ENCODE measurements at places on chromosomes 3 and 15. TPM values are rescaled to one million over a fixed set of nuclear protein-coding genes. Genes with fewer than 3 reads are reported as not detected.
A peak's percentile ranks its signal among the peaks of the same experiment; 100 is the strongest.

The GRK7 gene
- total RNA-seq: not detected

The GABRR3 gene
- total RNA-seq: not detected

- no peak for DNase-seq
These were observed 417.8 kb upstream of the TPM1 start for GRCh38 chr15:62624547-62625378.

GRCh38 chr3:153289334-153289808 is 127.3 kb downstream of the RAP2B start:
- no peak for DNase-seq

DNA sequence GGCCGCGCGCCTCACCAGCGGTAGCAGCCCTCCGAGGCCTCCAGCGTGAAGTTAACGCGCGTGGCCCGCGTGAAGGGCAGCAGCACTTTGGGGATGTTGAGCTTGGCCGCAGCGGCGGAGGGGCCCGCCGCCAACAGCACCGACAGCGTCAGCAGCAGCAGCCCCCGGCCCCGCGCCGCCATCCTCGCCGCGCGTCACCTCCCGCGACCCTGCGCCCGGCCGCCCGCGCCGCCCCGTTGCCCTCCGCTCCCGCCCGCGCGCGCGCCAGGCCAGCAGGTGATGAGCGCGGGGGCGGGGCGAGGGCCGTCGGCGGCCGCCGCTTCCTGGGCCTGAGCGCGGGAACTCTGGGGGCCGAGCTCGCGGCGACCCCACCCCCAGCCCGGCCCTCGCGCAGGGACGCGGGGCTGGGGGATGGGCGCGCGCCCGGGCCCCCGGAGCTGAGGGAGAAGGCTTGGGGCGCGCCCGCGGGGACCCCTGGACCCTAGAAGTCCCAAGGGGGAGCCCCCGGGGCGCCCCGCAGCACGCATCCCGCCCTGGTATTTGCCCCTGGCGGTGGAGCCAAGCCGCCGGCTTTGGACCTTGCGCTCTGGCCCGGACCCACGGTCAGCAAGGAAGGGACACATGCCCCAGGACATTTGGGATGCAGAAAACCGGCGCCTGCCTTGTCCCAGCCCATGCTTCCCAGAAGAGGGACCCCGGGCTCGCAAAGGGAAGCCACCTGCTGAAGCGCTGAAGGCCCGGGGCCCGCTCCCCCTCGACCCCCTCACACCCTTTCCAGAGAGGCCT is at the start of gene NUP210:
TSS of gene NUP210 (minus strand) at position 278 of the 786 bp plus-strand sequence. CDS start at position 182, 96 bp downstream.
- no peak for DNase-seq

GRCh38 chr15:85899927-85900326 is 105.2 kb upstream of the KLHL25 start:
- no peak for DNase-seq

DNA sequence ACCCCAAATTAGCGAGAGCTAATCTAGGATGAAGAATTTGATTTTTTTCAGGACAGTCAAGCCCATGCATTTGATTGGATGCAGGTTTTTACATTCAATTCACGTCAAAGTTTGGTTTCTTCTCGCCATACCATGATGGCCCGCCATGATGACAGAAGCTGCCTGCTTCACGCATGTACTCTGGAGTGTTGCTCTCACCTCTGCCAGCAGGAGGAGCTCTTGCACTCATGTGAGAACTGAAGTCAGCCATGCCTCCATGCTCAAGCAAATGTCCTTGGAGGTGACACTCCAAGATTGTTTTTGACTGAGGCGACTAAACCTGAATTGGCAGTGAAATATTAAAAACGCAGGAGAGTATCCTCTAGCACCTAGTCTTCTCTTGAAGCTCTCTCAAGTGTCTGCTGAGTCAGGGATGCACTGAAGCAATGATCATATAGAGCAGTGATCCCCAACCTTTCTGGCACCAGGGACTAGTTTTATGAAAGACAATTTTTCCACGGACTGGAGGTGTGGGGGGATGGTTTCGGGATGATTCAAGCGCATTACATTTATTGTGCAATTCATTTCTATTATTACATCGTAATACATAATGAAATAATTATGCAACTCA is 120.9 kb downstream of the SAMMSON start:
- DNase-seq: peak; percentile 54

DNA sequence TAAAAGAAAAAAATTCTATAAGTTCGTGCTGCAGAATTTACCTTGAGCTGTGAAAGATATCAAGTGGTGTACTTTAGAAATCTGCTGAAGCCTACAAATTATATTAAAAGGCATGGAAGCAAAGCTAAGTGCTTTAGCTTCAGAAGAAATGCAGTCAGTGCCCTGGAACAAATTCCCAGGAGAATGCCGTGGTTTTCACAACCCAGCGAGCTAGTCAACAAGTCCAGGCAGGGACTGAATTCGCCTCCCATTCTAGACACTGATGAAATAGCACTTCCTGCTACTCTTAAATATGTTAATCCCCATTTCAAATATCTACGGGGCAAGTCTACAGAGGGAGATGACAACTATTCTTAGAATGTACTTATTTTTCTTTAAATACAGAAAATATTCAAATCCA is 326.4 kb upstream of the IGF1R start:
- DNase-seq: no peak

- no peak for DNase-seq
These were observed 151.1 kb downstream of the PGPEP1L start for GRCh38 chr15:98856532-98856907.

- DNase-seq: no peak
These were observed 279.3 kb upstream of the THBS1 start for GRCh38 chr15:39301589-39301999.

GRCh38 chr3:172658344-172659245 is 52.3 kb downstream of the NCEH1 start:
- no peak for DNase-seq

DNA sequence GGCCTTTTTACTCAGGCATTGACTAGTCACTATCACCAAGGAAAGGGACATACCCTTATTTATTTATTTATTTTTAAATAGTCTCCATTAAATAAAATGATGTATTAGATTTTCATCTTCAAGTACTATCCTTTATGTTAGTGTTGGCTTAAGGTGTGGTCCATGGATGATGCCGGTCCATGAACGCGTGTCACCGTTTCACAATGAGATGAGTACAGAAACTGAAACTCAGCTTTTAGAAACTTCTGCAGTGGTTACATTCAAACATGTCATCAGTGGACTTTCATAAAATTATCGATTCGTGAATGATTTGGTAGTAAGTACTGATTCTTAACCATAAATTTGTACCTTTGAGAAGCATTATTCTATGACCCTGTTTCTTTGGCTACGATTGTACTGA is 166.6 kb downstream of the SATB1 start:
- no peak for DNase-seq

- no peak for DNase-seq
These were observed 11.6 kb upstream of the EPHB3 start for GRCh38 chr3:184549796-184550577.

DNA sequence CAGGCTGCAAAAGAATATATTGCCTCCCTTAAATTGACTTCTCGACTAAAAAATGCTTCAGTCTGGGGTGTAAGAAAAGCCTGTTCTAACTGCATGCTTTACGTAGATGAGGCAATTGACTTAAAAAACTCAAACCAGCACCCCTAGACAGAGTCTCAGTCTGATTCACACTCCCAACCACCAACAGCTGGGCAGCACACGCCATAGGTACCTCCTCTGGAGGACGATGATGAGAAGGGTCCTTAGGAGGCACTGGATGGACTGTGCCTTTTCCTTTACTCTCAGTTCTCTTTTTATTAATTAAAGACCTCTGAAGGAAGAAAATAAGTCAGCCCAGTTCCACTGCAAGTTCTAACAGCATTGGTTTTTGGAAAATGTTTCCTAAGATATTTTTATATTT is 175.0 kb downstream of the PDZRN3 start:
- no peak for DNase-seq

DNA sequence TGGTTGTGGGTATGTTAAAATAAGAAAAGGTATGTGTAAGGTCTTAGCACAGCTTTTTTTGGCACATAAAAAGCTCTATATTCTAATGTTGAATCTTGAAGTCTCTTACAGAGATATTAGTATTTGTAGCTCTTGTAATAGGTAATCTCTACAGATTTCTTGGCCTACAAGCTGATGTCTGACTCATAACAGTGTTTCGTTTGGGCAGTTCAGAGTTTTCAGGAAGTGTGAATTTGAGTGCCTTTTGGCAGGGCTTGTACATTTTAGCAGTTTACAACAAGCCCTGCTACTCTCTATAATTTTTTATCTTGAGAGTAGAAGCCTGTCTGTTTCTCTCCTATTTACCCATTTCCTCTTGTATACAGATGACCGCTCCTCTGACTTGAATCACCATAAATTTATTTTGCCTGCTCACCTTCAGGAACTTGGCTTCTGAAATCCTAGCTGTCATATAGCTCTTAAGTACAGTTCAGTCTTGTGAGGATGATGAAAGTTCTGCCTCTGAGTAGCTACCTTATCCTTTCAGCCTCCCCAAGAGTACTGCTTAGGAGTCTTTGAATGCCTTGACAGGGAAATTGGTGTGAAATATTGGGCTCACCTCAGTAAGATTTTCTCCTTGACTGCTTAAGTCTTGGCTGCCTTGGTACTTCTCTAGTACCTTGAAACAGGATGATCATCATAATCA is 419.9 kb upstream of the RARB start:
- no peak for DNase-seq

DNA sequence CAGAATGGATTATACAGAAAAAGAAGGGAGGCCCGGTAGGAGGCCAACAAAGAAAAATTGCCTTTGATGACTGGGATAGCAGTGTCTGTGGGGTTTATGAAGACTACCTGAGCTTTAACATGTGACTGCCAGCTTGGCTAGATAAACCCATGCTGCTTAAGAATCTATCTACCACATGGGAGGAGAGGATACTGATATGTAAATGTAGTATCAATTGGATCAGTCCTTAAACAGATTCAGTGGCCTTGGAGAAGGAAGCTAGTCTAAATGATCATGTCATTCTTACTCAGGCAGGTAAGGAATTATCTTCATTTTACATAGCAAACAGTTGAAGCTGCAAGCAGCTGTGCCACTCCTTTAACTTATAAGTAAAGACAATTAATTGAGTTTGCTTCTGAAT is 50.0 kb upstream of the SYNPR start:
- DNase-seq: no peak

DNA sequence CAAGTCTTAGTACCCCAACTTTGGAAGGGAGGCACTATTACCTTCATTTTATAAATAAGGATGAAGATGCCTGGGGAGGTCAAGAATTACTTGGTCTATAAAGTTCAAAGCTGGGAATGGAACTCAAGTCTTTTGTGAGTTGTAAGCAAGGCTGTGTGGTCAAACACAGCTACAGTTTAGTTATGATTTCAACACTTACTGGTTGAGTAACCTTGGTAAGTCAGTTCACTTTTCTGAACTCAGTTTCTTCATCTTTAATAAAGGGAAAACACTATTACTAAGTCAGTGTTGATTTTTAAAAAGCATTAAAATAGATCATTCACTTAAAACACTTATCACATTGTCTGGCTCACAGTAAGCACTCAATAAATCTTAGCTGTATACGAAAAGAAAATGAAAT is 200.4 kb upstream of the ADAMTS9 start:
- DNase-seq: no peak

DNA sequence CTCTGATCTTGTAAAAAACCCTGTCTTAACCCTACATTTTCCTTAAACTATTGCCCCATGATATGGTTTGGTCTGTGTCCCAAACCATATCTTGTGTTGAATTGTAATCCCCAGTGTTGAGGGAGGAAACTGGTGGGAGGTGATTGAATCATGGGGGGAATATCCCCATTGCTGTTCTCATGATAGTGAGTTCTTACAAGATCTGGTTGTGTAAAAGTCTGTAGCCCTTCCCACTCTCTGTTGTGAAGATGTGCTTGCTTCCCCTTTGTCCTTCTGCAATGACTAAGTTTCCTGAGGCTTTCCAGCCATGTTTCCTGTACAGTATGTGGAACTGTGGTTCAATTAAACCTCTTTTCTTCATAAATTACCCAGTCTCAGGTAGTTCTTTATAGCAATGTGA is 881.4 kb downstream of the DIPK2A start:
- no peak for DNase-seq

DNA sequence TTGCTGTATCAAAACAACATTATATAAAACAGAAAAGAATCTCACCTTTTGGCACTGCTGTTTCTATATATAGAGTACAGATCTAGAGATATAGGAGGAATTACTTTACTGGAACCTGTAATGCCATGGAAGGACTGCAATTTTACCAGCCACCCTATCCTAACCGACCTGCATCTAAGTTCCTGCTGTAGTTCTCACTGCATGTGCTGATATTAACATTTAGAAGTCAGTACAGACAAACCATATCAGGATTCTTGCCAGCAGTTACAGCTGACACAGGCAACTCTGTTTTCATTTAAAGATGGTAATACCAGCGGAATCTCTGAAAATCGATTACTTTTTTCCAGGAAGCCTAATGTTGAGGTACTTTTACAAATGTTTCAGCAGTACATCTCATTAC is 73.4 kb upstream of the MYO5C start:
- DNase-seq: no peak

DNA sequence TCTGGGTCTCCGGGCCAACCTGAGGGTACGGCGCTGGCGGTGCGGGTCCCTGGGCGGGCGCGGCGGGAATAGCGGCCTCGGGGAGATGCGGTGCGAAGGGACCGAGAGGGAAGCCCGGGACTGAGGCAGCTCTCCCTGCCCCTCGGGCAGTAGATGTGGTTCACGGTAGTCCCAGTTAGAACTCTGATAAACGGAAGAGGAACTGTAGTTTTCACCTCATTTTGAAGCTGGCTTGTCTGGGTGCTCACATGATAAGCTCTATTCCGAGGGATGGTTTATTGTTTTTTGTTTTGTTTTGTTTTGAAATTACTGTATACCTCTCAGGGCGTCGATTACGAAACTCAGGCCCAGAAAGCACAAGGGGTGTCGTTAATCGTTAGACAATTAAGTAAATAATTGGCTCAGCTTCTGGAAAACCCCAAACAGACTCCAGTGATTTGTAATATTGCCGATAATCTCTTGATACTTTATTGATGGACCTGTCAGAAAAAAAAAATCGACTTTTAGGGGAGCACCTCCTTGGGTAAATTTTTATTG is 413 bp downstream of the NUSAP1 start:
- DNase-seq: no peak

DNA sequence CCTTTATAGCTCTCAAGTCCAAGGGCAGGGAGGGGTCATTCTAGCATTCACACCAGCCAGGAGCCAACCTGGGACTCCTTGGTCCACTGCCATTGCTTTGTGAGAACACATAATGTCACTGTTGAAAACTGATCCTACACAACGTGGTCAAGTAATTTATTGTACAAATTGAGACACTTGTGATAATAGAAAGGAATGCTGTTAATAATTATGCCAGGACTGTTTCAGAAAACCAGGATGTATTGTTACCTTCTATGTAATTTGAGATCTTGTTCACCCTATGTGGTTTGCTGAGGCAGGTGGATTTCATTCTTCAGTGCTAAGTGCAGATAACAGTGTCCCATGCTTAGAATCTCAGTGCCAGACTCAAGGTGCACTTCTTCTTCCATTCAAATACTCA is 33.3 kb downstream of the TMCO5A start:
- no peak for DNase-seq
